ENCODE measurements at places on chromosomes 5 and 9. TPM values are rescaled to one million over a fixed set of nuclear protein-coding genes. Genes with fewer than 3 reads are reported as not detected.

GFM2 gene
- 21.7 TPM for polyA plus RNA-seq

PCDHGB6 gene
- 5.8 TPM for polyA plus RNA-seq

HAVCR2 gene
- 1.6 TPM for polyA plus RNA-seq

STING1 gene
- 39.6 TPM for polyA plus RNA-seq

SLC45A2 gene
- not detected for polyA plus RNA-seq

SPINK4 gene
- polyA plus RNA-seq = not detected

FOXD4L6 gene
- not detected for polyA plus RNA-seq

Data from heart right ventricle (tissue), 16 donors.